ENCODE measurements at places on chromosomes 3 and 15.

GRCh38 chr3:9957214-9957613 is 5.0 kb upstream of the PRRT3 start:
- no peak for DNase-seq
- H3K4me3 ChIP-seq = no peak overlapping the region
- H3K4me1 ChIP-seq = peaks cover 15% of the 10 kb centered on the region
- no peaks in the 10 kb centered on the region for H3K27me3 ChIP-seq
- no peak overlapping the region for H3K27ac ChIP-seq

- H3K36me3 ChIP-seq = peaks cover 35% of the 10 kb centered on the region
- no peak overlapping the region for H3K27ac ChIP-seq
- H3K27me3 ChIP-seq = no peaks in the 10 kb centered on the region
- no peak overlapping the region for H3K4me3 ChIP-seq
Measured at GRCh38 chr3:185460309-185460708, 38.5 kb downstream of the TMEM41A start.

GRCh38 chr15:68471541-68471940 is 39.6 kb upstream of the ITGA11 start:
- peaks cover 29% of the 10 kb centered on the region for H3K27me3 ChIP-seq
- DNase-seq = no peak
- peaks cover 3% of the 10 kb centered on the region for H3K4me1 ChIP-seq
- no peak overlapping the region for H3K27ac ChIP-seq
- no peaks in the 10 kb centered on the region for H3K36me3 ChIP-seq
- H3K4me3 ChIP-seq = no peak overlapping the region

GRCh38 chr3:85652360-85652759 is 693.6 kb downstream of the CADM2 start:
- no peak overlapping the region for H3K4me3 ChIP-seq
- no peak overlapping the region for H3K27ac ChIP-seq
- no peaks in the 10 kb centered on the region for H3K4me1 ChIP-seq
- DNase-seq = no peak
- no peaks in the 10 kb centered on the region for H3K36me3 ChIP-seq

DNA sequence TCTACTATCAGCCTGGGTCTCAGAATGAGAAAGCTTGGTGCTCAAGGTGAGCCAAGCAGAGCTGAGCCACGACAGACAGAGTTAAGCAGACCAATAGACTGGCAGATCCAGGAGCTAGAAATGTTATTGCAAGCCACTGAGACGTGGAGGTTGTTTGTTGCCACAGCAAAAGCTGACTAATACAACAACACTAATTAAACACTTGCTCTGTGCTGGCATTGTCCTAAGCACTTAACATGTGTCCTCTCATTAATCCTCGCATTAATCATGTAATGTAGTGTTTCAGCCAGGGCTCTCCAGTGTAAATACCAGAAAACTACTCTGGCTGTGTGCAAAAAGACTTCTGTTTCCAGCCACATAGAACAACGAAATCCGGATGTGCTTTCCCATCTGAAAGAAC is 11.6 kb upstream of the SPSB4 start:
- no peaks in the 10 kb centered on the region for H3K36me3 ChIP-seq
- no peaks in the 10 kb centered on the region for H3K4me1 ChIP-seq
- no peak overlapping the region for H3K4me3 ChIP-seq
- peaks cover 2% of the 10 kb centered on the region for H3K27me3 ChIP-seq
- no peak overlapping the region for H3K27ac ChIP-seq

- no peaks in the 10 kb centered on the region for H3K27me3 ChIP-seq
- no peak overlapping the region for H3K27ac ChIP-seq
- no peak overlapping the region for H3K4me3 ChIP-seq
- peaks cover 9% of the 10 kb centered on the region for H3K4me1 ChIP-seq
- H3K36me3 ChIP-seq = peaks cover 52% of the 10 kb centered on the region
- DNase-seq = no peak
Measured at GRCh38 chr15:68103603-68104002, 49.5 kb downstream of the PIAS1 start.

DNA sequence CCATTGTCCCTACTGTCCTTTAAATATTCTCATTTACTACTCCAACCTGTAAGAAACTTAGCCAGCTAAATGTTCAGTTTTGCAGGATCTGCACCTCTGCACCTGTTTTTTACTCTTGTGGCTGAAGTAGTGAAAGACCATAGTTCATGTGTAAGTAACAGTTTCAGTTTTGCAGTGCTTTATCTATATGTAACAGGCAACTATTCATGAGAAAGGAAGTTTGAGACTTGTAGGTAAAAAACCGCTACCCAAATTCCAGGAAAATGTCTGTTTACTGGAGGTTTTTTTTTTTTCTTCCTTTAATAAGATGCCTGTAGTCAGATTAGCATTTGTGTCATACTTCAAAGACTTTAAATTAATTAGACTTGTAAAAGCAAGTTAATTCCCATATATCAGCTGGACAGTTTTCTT is 25.4 kb upstream of the MBNL1 start:
- no peaks in the 10 kb centered on the region for H3K36me3 ChIP-seq
- peaks cover 6% of the 10 kb centered on the region for H3K4me1 ChIP-seq
- H3K27ac ChIP-seq = no peak overlapping the region
- H3K27me3 ChIP-seq = no peaks in the 10 kb centered on the region

All from mesothelial cell of epicardium (in vitro differentiated cells).